ENCODE measurements at places on chromosomes 2 and 18.

- DNase-seq = no peak
Observed at GRCh38 chr2:29597035-29597434, 324.4 kb downstream of the ALK start.

DNA sequence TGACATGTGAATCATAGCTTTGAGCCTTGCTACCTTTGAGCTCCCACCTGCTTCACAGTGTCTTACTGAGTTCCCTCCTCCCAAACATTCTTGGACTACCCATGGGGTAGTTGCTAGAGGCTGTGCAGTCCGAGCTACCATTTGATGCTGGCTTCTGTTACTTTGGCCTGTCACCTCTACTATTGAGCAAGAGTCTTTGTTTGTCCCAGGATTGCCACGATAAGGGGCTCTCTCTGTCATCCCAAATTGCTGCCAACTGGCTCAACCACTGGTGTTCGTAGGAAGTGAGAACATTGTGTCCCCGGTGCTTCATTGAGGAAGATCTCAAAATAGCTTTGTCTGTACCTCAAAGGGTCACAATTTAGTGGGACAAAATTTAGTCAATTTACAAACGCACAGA is 59.1 kb upstream of the PAX8 start:
- DNase-seq = no peak

- DNase-seq = no peak
Observed at GRCh38 chr2:189465076-189465475, 23.8 kb downstream of the WDR75 start.

- DNase-seq = peak; percentile 59
Observed at GRCh38 chr2:26469092-26469710, 8.7 kb downstream of the OTOF start.

- DNase-seq = no peak
Observed at GRCh38 chr2:177909962-177910361, 162.6 kb downstream of the PDE11A start.

DNA sequence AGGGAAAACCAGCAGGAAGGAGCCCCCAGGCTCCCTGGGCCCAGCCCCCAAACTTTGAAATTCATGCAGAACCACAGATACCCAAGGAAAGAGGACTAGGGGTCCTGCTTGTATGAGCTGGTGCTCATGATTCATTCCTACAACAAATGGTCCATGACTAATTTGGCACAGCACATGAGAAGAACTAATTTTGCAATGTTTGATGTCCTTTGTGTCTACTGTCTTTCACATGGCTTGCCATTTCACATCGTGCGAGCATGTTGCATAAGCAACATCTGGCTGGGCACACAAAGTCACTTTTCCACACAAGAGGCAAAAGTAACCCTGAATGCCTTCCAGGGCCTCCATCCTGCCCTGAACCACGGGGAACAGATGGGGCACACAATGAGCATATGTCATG is 149.6 kb upstream of the APCDD1 start:
- DNase-seq = no peak

GRCh38 chr2:74097574-74097973 is 50.1 kb downstream of the BOLA3 start:
- DNase-seq = no peak

DNA sequence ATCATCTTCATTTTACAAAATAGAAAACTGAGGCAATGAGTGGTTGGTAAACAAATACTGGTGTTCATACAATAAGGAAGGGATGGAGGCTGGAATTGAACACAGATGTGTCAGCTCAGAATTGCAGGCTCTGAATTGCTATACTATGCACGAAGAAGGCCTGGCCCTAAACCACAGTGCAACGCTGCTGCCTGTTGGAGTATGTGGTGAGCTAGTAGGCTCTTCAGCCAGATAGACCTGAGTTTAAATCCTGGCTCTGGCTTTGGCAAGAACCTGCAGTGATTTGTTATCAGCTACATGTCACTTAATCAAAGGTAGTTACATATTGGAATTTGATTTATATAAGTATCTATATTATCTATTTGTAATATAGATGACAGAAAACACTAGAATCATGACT is 1602.4 kb upstream of the CELF4 start:
- DNase-seq = no peak

GRCh38 chr2:179773986-179774385 is 87.4 kb downstream of the ZNF385B start:
- no peak for DNase-seq

GRCh38 chr2:48854681-48855080 is 99.2 kb upstream of the LHCGR start:
- no peak for DNase-seq

GRCh38 chr2:18518116-18519111 is 42.0 kb downstream of the RDH14 start:
- no peak for DNase-seq

DNA sequence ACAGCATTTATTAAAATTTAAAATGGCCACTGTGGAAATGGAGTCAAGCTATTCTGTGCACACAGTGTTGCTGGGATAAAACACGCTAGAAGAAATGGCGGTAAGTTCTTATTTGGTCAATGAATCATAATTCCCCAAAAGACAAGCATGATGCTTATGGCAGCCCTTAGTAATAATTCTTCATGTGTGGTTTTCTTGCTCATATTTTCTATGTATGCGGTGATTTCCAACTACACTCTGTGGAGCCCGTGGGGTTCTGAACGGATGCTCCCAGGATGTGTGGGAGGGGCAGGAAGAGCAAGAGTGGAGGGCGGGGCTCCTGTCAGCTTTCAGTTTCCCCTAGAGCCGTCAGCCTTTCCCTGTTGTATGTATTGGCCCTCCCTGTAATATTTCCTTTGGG is 91.7 kb upstream of the RMDN2 start:
- peak; percentile 39 for DNase-seq

GRCh38 chr2:208297961-208298360 is 31.9 kb downstream of the PIKFYVE start:
- no peak for DNase-seq

Measured in stimulated activated CD8-positive, alpha-beta memory T cell treated with anti-CD3 and anti-CD28 coated beads, Interleukin-7, amount 100 ng/mL, for 48 hours (primary cell).